CD8-positive, alpha-beta memory T cell (primary cell): ENCODE measurements at places on chromosomes 11 and 22. TPM values are rescaled to one million over a fixed set of nuclear protein-coding genes. Genes with fewer than 3 reads are reported as not detected.

The TSGA10IP gene
- total RNA-seq, result not detected

DNA sequence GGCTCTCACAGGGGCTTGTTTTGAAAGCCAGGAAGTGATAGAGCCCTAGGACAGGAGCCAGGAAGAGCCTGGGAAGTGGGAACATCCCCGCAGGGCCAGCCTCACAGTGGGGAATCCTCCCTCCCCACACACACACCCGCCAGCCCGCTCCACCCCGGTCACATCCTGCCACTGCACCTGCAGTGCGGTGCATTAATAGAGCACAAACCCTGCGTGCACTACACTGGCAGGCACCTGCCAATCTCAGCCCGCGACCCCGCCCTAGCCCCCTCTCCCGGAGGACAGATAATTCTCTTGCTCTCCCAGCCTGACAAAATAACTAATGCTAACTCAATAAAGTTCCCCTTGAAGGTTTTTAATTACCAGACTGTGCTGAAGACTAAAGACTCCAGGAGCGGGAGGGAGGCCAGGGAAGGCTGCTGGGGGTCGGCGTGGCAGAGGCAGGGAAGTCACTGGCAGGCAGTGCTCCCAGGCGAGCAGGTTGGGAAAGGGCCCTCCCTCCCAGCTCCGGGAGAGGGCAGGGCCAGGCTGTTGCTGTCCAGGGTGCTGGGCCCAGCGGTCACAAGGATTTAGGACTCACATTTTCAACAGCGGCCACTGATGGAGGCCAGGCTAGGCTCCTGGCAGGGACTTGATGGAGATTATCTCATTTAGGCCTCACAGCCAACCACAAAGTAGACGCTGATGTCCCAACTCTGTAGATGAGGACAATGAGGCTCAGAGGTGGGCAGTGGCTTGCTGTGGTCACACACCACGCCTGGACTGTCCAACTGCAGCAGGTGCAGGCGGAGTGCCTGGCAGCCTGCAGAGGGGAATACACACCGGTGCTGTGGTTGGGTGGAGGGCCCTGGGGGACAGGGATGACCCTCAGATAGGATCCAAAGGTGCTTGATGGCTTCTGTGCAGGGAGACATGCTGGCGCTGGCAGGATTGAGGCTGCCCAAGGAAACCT is 23.9 kb upstream of the TCF20 start:
- no peaks in the 10 kb centered on the region for H3K27me3 ChIP-seq
- no peak for DNase-seq
- H3K36me3 ChIP-seq, result no peaks in the 10 kb centered on the region
- no peak overlapping the region for H3K27ac ChIP-seq

The FOLH1 gene
- not detected for total RNA-seq

The H19 gene
- total RNA-seq, result not detected

The P2RX6 gene
- total RNA-seq, result 0.24 TPM

The APLNR gene
- total RNA-seq, result not detected

- no peaks in the 10 kb centered on the region for H3K4me1 ChIP-seq
- H3K36me3 ChIP-seq, result no peaks in the 10 kb centered on the region
- no peaks in the 10 kb centered on the region for H3K27me3 ChIP-seq
- DNase-seq, result no peak
- H3K27ac ChIP-seq, result no peak overlapping the region
- no peak overlapping the region for H3K4me3 ChIP-seq
These were observed 251.9 kb downstream of the ST3GAL4 start for GRCh38 chr11:126607374-126607773.

The NLRP6 gene
- 3.6 TPM for total RNA-seq

The BAIAP2L2 gene
- total RNA-seq, result 0.53 TPM

The LRP5 gene
- 9.9 TPM for total RNA-seq

- H3K4me1 ChIP-seq, result no peaks in the 10 kb centered on the region
- H3K27ac ChIP-seq, result no peak overlapping the region
- DNase-seq, result no peak
- H3K36me3 ChIP-seq, result no peaks in the 10 kb centered on the region
These were observed 258.9 kb downstream of the SWAP70 start for GRCh38 chr11:9922806-9923205.

GRCh38 chr22:36756746-36757655 is 18.9 kb downstream of the IFT27 start:
- no peaks in the 10 kb centered on the region for H3K36me3 ChIP-seq
- H3K27ac ChIP-seq, result no peak overlapping the region
- no peaks in the 10 kb centered on the region for H3K4me1 ChIP-seq
- DNase-seq, result no peak

The RTN4RL2 gene
- 0.27 TPM for total RNA-seq
